ENCODE measurements at places on chromosomes 3 and 15.

- no peak for DNase-seq
These were observed 219.6 kb downstream of the MTHFS start for GRCh38 chr15:79677241-79677640.

DNA sequence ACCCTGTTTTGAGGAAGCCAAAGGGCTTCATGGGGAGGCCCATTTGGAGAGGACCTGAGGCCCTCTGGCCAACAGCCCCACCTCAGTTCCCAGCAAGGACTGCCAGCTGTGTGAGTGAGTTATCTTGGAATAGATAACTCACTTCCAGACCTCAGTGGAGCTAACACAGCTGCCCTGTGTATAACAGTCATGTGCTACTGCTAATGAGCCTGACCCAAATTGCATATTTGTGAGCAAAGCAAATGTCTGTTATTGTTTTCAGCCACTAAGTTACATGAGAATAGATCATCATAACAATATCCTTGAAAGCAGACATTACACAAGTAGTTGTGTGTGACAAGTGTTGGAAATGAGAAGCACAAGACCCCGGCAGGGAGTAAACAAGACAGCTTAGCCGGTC lies 355.8 kb downstream of the MCTP2 start:
- DNase-seq = no peak

DNA sequence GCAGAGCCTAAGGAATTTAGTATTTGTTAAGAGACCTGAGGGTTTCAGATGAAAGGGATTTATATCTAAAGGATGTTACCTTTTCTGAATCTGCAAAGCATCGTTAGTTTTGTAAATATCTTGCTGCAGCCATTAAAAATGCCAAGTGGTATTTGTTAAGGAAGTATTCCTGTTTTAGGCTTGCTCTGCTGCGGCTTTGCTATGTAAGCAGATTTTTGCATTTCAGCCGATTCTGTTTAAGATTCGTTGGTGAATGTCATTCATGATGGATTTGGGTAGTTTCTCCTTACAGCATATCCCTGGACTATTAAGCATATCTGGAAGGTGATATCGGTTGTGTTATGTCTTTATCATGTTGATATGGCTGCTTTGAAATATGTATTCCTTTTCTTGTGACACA lies 1.0 kb downstream of the USP8 start:
- DNase-seq = no peak

GRCh38 chr15:43463507-43463906 lies 29.4 kb downstream of the TP53BP1 start:
- DNase-seq = no peak

- DNase-seq = no peak
These were observed 24.1 kb downstream of the GYG1 start for GRCh38 chr3:149015393-149015792.

DNA sequence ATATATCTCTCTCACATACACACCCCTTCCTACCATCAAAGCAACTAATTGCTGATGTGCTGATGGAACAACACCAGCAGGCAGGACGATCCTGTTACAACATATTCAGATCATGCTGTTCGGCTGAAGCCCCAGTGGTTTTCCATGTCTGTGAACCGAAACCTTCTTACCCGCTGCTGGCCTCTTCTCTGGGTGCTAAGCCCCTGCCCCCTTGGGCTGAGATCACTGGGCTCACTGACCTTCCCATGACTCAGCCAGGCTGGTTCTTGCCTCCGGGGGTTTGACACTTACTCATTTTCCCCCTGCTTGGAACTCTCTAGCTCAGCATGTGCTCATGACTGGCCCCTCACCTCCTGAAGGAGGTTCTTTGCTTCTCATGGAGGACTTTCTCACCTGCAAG lies 122.0 kb upstream of the RGMA start:
- no peak for DNase-seq

DNA sequence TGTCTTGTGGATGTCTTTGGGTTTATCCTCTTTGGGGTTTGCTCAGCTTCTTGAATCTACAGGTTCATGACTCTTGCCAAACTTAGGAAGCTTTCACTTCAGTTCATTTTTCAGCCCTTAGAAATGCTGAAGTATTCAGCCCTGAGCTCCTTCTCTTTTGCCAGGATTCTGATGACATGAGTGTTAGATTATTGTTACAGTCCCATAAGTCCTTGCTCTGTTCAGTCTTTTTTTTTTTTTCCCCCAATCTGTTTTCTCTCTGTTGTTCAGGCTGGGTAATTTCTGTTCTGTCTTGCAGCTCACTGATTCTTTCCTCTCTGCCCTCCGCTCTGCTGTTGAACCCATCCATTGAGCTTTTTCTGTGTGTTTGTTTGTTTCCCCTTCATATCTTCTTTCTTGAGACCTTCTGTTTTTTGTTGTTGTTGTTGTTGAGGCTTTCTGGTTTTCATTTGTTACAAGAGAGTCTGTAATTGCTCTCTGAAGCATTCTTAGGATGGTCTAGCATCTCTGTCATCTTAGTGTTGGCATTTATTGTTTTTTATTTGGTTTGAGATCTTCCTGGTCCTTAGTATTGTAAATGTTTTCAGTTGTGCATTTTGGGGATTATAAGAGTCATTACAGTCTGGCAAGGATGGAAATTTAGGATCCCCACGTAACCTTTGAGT lies 18.4 kb downstream of the LRCH3 start:
- no peak for DNase-seq

DNA sequence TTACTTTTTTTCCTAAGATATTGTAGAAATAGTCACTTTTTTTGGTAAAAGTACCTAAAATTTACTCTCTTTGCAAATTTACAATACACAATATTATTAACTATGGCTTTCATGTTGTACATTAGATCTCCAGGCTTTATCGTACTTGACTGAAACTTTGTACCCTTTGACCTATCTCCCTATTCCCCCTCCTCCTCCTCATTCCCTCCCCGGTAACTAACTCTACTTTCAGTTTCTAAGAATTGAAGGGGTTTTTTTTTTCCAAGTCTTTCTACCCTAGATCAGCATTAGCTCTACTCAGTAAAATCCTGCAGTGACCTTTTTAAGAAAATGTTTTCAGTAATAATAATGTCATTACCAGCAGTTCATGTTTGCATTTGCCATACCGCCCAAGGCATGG lies 10.1 kb downstream of the HACL1 start:
- no peak for DNase-seq

GRCh38 chr3:188590557-188590956 lies 436.6 kb downstream of the LPP start:
- no peak for DNase-seq
